Right ventricle myocardium inferior (tissue), 1 donor: ENCODE measurements at places on chromosomes 4 and X. TPM values are rescaled to one million over a fixed set of nuclear protein-coding genes. Genes with fewer than 3 reads are reported as not detected.
A peak's percentile ranks its signal among the peaks of the same experiment; 100 is the strongest.

Gene C4orf51
- not detected for total RNA-seq

Gene RASSF6
- not detected for total RNA-seq

Gene IL1RAPL2
- total RNA-seq = not detected

- DNase-seq = no peak
Measured at GRCh38 chr4:152972821-152973628, 36.9 kb downstream of the FHDC1 start.

DNA sequence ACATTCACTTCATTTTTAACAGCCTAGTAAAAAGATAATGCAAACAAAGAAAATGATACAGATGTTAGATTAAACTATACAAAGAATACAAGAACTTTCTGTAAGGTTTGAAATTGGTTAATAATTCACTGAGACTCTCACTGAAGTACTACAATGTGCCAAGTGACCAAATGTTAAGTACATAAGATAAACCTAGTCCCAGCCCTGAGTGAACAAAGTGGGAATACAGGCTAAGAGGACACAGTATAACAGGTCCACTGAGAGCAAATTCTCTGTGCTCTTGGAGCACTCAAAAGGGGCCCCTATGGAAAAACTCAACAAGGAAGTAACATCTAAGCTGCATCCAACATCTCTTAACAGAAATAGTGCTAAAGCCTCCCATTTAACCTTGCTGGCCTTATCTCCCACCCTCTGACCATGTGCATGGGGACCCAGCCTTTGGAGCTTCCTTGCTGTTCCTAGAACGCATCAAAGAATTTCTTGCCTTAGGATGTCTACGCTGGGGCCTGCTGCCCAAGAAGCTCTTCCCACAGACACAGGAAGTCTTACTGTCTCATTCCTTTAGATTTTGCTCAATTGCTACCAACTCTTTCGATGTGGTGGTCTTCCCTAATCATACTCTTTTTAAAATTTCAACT is 113.4 kb downstream of the ZAR1 start:
- no peak for DNase-seq

Gene GABRE
- 30.3 TPM for total RNA-seq

DNA sequence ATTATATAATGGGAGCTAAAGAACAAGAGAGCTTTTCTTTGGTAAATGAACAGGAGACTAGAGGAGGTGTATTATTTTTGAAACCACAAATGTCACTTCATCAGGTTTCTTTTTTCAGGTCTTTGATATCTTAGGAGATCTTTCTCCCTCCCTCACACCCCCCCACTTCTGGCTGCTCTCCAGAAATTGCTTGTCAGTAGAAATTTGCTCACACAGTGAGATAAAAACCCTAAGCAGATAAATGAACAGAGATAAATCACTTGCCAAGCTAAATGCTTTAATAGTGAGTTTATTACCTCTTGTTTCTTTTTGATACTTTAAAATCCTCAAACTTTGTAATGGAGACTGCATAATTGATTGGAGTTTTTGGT is 421.2 kb upstream of the TENM3 start:
- DNase-seq = no peak

DNA sequence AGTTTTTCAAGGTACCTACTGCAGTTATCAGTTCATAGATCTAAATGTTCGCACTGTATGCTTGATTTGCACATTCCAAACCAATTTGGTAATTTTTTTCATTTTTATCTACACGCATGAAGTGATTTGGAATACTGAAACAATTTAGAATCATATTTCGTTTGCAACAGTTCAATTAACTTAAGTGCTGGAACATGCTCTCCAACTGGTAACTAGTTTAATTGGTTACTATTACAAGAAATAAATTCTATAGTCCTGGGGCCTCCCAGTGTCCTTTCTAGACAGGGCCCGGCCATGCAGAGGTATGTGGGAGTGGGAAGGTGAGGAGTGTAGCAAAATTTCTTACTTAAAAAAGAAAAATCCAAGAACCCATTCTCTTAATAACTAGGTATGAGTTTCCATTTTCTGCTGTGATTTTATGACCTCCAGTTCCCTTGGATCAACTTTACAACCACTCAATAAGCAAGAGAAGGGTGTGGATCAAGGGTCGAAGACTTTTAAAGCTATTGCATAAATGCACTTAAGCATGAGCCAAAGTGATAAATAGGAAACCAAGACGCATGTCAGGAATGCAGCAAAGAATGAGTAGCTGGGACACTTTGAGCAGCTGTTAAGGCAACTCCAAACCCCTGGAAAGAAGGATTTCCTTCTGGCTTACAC is 106.9 kb downstream of the PPARGC1A start:
- DNase-seq = no peak

DNA sequence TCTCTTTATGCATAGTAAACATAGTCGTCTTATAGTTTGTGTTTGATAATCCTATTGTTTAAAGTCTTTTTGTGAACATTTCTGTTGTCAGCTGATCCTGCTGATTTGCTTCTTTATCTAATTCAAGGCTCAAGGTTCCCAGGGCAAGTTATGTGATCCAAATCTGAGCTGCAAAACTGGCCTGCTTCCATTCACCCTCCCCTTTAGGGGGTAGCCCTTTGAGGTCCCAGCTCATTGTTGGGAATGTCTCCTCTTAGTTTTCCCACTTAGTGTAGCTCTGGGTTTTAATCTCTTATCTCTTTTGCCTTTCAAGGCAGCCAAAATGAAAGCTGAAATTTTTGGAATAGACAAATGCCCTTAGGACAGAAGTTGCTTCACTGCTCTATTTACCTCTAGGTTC is 40.2 kb upstream of the MAGED1 start:
- no peak for DNase-seq

DNA sequence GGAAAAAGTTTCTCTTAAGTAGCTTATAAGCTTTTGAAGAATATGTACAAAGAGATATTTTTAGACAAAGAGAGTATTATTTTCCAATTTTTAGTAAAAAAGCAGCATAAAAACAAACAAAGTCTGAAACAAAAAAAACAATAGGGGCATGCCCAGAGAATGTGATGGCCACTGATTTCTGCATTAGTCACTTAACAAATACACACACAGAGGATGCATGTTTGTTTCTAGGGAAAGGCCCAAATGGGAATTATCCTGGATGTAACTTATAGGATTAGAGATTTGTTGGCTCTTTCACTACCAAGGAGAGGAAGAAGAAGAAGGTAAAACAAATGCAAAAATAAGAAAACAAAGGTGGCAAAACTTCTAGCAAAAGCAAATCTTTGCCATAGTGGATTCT is 95.9 kb upstream of the SCOC start:
- DNase-seq = no peak

Gene NDST3
- total RNA-seq = not detected

Gene CDS1
- total RNA-seq = 0.68 TPM

DNA sequence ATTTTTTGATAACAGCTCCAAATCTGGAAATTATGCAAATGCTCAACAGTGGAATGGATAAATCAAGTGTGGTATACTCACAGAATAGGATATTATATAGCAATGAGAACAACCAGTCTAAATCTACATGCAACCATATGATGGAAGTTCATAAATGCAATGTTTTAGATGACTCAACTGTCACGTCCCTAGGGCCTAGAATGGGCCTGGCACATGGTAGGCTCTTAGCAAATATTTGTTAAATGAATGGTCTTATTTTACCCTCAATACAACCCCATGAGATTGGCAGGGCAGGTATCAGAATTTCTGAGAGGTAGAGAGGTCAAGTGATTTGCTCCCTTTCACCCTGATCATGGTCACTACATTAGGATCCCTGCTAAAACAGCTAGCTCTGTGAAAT is 14.6 kb upstream of the NKX3-2 start:
- no peak for DNase-seq

GRCh38 chr4:55439023-55439422 is 43.3 kb downstream of the TMEM165 start:
- no peak for DNase-seq

- DNase-seq = no peak
Measured at GRCh38 chrX:23802431-23802830, 19.5 kb downstream of the SAT1 start.

DNA sequence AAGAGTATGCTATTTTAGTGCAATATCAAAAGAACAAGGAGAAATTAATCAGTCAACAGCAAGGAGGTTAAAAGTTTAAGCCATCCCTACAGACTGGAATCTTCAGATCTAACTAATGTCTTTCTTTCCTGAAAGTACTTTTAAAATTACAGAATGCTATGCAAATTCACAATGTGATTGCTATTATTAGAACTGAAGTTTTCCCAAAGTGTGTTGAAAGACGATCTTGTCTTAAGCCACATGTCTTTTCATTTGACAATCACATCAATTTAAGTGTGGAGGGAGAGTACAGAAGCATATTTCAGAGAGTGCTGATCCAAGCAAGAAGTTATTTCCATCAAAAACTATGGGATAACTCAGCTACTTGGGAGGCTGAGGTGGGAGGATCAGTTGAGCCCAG is 64.7 kb upstream of the TNIP3 start:
- DNase-seq = no peak

Gene UGT2B7
- not detected for total RNA-seq

DNA sequence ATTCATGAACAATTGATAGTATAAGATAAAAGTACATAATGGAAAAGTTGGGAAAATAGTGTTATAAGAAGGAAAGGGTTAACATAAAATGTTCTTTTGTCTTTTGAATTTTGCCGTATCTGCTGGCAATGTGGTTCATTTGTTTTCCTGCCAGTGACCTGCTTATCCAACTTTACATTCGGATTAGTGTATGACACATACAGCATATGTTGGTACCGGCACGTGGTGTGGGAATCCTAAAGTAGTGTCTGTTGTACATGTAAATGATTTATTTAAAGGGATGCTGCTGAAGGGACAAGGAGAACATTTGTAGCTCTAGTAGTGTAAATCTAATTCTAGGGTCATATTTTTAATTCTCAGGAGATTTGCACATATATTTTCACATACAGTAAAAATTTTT is 11.5 kb downstream of the RAB9A start:
- no peak for DNase-seq

Gene HHIP
- total RNA-seq = not detected

DNA sequence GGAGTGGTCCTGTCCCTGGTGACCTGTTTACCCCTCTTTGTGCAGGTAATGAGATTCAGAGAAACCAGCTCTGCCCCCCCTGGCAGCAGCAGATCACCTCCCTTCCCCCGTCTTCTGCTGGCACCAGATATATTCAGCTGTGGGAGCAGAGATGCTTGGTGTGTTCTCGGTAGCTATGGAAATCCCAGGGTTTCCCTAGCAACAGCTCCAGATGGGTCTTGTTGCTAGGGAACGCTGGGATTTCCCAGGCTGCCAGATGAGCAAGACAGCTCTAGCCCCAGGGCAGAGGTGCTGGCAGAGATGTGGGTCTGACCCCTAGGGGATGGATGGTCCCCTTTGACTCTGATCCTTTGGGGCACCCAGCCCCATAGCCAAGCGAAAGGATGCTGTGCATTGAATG is 20.2 kb downstream of the CETN2 start:
- no peak for DNase-seq

Gene CPLX1
- total RNA-seq = 3.1 TPM

Gene SLC6A14
- total RNA-seq = not detected

DNA sequence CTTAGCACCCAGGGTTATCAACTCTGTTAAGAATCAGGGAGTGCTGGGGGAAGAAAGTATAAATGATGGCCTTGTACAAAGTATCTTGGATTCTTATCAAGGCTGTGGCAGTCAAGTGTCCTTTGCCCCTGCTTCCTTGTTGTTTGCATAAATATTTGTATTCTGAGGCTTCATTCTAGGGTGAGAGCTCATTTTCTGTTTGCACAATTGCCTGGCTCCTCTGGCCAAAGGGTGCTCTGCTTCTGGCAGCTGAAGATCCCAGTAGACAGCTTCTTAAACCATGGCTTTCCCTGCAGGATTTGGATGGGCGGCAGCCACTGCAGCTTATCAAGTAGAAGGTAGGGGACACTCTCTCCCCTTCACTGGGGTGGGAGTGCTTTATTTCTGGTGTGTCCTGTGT is at the start of gene GBA3:
TSS of gene GBA3 (plus strand) at position 202 of the 400 bp plus-strand sequence.
- peak; percentile 51 for DNase-seq

DNA sequence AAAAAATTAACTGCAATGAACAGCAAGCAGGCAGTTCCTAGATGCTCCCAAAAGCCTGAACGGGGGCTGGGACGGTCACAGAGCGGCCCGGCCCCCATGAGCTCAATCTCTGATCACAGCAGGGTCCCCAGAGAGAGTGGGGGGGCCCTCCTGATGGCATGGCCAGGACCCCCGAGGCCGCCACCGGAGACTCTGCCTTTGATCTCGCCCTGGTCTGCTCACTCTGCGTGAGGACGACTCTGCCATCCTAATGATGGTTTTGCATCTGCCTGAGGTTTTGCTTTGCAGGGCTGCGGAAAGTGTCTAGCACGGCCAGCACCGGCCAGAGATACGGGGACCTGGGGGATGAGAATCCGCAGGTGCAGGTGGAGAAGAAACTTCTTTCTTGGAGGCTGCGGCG is 103.8 kb downstream of the SHOX start:
- no peak for DNase-seq

Gene CCDC120
- total RNA-seq = 1.4 TPM

DNA sequence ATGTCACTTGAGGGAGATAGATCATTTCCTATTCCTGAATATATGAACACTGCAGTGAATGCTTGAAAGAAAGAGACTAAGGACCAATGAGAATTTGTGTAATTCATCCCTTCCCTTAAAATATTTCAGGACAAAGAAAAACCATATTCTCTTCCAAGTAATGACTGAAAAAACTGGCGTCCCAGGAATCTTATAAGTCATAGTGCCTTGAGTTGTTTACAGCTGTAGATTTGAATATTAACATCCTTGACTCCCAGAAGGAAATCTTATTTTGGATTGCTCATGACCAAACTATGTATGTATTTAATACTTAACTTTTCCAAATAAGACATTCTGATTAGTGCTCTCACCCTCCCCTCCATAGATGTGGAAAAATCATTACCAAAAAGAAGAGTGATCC is 55.5 kb downstream of the CLDN22 start:
- no peak for DNase-seq

Gene HSFX2
- not detected for total RNA-seq

Gene NIPAL1
- total RNA-seq = 0.70 TPM

DNA sequence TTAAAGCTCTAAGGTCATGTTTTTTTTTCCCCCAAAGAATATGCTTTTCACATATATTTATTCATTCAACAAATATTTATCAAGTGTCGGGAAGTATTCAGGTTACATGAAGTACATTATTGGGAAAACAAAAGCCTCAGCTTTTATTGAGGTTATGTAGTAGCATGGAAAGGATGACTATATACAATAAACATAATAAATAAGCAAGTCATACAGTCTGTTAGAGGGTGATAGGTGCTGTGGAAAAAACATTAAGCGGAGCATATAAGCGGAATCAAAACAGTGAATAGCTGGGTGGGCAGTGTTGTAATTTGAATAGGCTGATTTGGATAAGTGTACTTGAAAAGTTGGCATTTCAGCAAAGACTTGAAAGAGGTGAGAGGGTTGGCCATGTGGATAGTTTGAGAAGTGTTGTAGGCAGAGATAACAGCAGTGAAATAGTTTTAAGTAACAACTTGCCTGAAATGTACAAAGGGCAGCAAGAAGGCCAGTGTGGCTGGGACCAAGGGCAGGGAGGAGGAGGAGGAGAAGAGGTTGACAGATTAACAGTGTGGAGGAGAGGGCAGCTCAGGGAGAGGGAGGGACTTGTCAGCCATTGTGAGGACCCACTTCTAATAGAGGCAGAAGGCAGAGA is 558.7 kb downstream of the SPRY1 start:
- DNase-seq = no peak
